ENCODE measurements at places on chromosomes 3 and 15. TPM values are rescaled to one million over a fixed set of nuclear protein-coding genes. Genes with fewer than 3 reads are reported as not detected.

DNA sequence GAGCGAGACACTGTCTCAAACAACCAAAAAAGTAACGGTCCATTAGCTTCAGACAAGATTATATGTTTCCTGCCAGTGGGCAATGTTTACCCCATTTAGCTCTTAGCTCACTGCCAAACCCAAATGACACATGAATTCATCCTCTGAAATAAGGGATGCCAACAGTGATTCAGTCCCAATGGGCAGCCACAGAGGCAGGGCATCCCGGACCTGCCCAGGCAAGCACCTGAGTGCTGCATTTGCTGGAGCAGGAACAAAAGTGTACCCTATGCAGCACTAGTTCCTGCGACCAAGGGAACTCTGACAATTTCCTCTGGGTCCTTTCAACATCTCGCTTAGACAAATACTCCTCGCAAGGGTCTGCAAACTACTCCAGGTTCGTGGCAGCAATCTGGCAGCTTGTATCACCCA lies 8.0 kb downstream of the IP6K2 start:
- DNase-seq = peak; percentile 64

- DNase-seq = no peak
Measured at GRCh38 chr3:25460751-25461150, 32.7 kb downstream of the RARB start.

GRCh38 chr3:23113455-23114171 lies 89.5 kb upstream of the UBE2E2 start:
- DNase-seq = no peak

GRCh38 chr3:112508261-112508660 lies 9.0 kb upstream of the BTLA start:
- no peak for DNase-seq

- no peak for DNase-seq
Measured at GRCh38 chr3:138241061-138241460, 54.0 kb downstream of the ARMC8 start.

- no peak for DNase-seq
Measured at GRCh38 chr3:189119950-189120349, 51.8 kb upstream of the TPRG1 start.

DNA sequence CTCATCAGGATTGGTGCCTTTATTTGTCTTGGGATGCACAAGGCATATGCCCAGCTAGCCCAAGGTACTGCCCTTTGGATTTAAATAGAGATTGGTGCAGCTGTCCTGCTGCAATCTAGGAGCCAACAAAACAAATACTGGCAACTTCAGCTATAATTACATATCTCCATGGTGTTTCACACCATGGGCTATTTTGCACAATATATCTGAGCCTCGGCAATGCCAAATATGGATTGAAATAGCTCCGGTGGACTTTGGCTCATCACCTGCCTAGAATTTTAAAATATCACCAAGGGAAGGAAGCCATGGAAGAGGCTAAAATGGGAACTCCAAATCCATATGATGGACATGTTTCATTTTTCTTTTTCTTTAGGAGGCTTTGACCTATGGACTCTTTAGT lies 367.8 kb upstream of the UMPS start:
- no peak for DNase-seq

ALDH1A2 gene
- total RNA-seq = 18.9 TPM

SLC24A5 gene
- total RNA-seq = not detected

C3orf70 gene
- not detected for total RNA-seq

Data from Caki2 (cell line).